ENCODE measurements at places on chromosomes 16 and 17.

DNA sequence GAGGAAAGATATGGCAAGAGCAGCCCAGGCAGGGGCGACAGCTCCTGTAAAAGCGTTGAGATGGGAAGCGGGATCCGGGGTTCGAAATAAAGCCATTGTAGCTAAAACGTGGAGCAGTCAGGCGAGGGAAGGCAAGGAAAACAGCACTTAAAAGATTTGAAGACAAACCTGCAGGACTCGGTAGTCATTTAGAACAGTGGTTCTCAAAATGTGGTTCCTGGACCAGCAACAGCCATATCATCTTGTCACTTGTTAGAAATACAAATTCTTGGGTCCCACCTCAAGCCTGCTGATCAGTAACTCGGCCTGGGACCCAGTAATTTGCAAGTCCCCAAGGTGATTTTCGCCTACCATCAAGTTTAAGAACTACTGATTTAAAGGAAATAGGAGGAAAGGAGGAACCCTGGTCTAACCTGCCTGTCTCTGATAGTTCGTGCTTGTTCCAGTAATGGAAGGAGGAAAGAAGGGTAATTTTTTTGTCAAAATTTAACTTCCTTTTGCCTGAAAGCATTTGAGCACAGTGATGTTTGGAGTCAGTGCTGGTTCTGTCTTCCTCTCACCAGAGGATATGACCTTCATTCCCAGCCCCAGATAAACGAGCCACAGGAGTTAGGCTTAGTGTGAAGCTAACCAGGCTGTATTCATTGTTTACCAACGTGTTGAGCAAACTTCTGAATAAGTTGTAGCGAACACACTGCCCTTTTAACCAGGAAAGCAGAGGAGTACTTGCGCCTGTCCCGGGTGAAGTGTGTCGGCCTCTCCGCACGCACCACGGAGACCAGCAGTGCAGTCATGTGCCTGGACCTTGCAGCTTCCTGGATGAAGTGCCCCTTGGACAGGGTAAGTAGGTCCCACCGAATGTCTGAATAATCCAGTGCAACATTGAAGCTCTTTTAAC lies 1.1 kb downstream of the ORC6 start:
- DNase-seq, result no peak

GRCh38 chr16:11677451-11677951 lies 9.2 kb downstream of the SNN start:
- DNase-seq, result no peak

GRCh38 chr17:70084476-70084875 lies 9.5 kb downstream of the KCNJ16 start:
- DNase-seq, result no peak

GRCh38 chr17:69435971-69436696 lies 21.6 kb downstream of the MAP2K6 start:
- no peak for DNase-seq
